ENCODE measurements at places on chromosomes 13 and 19. TPM values are rescaled to one million over a fixed set of nuclear protein-coding genes. Genes with fewer than 3 reads are reported as not detected.
A peak's percentile ranks its signal among the peaks of the same experiment; 100 is the strongest.

DNA sequence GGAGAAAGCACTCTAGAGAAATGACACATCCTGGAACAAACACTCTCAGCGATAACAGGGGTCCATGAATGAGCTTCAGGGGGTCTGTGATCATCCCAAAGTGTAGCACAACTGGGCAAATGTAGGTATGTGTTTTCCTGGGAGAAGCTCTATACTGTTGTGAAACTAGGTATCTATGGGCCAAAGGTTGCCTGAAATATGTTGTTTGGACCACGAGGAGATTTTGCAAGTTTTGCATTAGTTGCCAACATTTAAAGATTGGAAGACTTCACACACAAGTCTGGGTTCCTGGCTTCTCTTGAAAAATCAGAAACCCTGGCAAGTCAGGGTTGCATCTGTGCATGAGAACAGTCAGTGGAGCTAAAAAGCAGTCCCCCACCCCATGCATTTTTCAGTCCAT is 26.7 kb upstream of the POU2F2 start:
- no peak for DNase-seq

DNA sequence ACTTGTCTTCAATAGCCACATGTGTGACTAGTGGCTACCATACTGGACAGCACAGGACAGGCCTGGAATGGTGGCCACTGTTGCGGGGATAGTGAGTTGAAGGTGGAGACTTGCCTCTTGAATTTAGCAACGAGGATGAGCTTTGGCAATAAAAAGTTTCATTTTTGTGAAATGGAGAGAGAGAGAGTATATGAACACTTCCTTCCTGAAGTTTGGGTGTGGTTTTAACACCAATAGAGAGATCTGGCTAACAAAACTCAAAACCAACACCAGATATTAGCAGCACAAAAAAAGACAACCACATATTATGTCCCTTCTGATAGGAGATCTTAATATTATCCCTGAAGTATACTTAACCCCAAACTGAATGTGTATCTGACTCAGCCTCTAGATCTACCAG is 6.3 kb upstream of the LRFN3 start:
- no peak for DNase-seq

DNA sequence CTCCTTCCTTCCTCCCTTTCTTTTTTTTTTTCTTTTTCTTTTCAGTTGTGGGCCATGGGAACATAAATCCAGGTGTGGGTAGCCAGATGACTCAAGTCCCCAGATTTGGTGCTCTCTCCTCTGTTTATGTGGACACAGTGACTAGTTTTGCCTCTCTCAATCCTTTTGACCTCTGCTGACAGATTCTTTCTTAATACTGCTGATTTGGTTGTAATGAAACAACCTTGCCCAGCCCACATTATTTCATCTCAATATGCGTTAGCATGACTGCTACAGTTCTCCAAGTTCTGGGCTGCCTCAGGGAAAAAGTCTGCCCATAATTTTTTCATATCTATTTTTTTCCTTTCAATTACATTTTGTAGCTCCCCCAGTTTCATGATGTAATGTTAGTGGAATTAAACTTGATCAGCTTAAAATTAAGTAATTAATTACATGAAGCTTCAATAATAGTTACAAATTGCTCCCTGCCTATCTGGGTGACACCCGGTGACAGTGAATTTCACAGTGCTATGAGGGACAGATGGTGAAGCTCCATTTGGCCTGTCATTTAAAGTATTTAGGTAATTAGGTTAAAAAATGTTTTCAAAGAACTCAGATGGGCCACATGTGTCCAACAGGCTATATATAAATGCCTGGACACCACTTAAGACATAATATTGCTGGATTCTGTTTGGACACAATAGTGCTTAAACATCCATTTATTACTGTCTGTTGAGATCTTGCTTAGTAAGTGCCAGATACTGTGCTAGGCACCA is 118.8 kb upstream of the FRY start:
- no peak for DNase-seq

GRCh38 chr13:113034451-113035212 is 65.6 kb downstream of the MCF2L start:
- DNase-seq, result peak; percentile 93

GRCh38 chr13:44732503-44733098 is 156.5 kb upstream of the TSC22D1 start:
- peak; percentile 21 for DNase-seq

DNA sequence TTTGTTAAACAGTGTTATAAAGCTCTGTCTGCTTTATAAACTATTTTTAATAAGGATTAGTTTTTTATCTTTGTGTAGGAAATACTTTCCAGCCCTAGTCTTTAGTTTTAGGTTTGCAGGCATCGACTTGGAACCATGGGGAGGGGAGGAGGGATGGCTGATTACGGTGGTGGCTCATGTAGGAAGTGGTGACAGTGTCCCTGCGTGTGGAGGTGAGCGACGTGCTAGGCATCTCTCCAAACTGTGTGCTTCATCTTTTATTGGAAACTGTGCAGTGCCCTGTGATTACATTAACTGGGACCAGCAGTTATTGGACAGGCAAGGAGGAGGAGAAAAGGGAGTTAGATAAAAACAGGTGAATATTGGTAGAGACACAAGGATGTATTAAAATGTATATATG is 203.8 kb downstream of the ATP8A2 start:
- DNase-seq, result no peak

DNA sequence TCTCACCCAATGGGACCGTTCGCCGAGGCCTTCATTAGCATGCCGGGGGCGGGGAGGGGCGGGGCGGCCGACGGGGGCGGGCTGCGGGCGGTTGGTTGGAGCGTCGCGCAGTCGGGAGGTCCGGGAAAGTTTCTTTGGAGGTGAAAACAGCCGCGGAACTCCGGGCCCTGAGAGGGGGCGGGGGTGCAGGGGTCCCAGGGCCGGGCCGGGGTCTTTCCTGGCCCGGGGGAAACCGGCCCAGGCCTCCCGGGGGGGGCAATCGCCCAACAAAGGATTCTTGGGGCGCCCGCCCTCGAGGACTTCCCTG is at the start of gene HMG20B:
HMG20B (plus strand) TSS at position 90 of the 307 bp plus-strand sequence. CDS start 366 bp downstream, outside the sequence.
- DNase-seq, result no peak

- no peak for DNase-seq
Measured at GRCh38 chr13:112142401-112142930, 75.5 kb downstream of the SOX1 start.

GRCh38 chr13:52833296-52833875 is 15.1 kb downstream of the PCDH8 start:
- DNase-seq, result no peak

DNA sequence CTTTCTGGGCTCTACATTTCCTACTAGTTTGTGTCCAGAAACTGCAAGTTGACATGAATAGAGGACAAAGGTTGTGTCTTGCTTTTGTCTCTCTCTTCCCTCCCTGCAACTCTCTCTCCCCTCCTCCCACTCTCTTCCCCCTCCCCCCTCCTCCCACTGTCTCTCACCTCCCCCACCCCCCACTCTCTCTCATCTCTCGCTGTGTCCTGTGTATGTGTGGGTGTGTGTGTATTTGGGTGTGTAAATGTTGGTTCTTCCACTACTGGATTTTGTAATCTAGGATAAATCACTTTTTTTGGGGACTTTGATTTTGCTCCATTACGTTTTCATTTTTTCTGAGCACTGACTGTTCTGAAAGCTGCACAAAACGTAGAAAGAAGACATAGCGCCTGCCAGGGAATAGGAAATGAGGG is 48.4 kb downstream of the AKAP11 start:
- DNase-seq, result peak; percentile 36

DNA sequence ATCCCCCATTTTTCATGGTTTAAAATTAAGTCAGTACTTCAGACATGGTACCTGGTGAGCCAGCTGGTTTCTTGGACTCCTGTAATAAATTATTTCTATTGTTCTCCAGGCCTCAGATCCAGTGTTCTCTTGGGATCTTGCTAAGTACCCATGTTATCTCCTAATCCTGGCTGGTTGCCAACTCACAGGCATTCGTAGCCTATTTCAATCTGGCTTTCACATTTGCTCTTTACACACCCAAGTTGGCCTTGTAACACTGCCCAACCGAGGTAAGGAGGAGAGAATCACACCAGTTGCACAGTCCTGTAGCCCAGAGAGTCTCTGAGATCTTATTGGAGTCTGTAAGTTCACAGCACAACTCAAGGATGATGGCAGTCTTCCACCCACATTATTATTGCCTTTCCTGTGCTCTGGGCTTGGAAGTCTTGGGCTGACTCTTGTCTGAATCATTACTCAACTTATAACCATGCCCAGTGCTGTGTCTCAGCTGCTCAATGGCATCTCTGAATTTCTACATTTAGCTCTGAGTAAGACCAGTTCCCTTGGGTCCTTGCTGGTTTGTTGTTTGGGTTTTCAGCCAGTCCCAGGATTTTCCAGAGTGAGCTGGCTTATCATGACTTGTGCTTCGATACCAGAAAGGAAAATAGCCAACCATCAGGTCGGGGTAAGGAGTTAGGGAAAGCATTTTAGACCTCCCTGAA is 76.6 kb upstream of the KLF12 start:
- DNase-seq, result no peak

DNA sequence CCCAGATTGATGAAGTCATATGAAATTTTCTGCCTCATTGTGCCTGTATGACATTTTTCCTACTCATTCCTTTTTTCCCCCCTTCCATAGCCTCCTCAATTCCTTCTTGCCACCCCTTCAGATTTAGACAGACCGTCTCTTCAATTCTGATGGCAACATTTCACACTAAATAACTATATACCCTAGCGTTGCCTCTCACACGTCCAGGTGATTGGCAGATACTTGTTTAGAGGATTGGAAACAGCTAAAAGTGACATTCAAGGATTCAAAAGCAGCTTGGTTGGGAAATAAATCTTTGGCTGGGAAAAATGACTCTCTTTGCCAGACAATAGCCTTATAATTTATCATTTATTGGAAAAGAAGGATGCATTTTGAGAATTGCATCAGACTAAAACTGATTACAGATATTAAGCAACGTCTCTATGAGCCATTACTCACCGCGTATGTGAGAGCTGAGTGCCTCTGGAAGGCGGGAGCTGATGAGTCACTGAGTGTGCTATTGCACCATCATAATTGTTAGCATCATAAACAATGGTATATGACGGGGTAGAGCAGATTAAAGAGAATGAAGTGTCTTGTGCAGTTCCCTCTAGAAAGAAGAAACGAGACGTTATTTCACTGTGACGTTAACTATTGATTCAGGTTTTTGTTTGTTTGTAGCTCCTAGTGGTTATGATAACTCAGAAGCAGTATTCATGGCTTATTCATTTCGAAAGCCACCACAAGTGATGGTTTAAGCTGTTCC is 61.1 kb upstream of the FAM216B start:
- no peak for DNase-seq

GRCh38 chr13:24995225-24995804 is 100.6 kb upstream of the PABPC3 start:
- DNase-seq, result peak; percentile 82

DNA sequence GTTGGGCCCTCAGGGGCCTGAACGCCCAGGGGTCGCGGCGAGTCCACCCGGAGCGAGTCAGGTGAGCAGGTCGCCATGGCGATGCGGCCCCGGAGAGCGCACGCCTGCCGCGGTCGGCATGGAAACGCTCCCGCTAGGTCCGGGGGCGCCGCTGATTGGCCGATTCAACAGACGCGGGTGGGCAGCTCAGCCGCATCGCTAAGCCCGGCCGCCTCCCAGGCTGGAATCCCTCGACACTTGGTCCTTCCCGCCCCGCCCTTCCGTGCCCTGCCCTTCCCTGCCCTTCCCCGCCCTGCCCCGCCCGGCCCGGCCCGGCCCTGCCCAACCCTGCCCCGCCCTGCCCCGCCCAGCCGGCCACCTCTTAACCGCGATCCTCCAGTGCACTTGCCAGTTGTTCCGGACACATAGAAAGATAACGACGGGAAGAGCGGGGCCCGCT is at the start of gene CCNA1:
CCNA1 (plus strand) TSS at position 390 of the 439 bp plus-strand sequence. CDS start 562 bp downstream, outside the sequence.
- DNase-seq, result peak; percentile 93

DNA sequence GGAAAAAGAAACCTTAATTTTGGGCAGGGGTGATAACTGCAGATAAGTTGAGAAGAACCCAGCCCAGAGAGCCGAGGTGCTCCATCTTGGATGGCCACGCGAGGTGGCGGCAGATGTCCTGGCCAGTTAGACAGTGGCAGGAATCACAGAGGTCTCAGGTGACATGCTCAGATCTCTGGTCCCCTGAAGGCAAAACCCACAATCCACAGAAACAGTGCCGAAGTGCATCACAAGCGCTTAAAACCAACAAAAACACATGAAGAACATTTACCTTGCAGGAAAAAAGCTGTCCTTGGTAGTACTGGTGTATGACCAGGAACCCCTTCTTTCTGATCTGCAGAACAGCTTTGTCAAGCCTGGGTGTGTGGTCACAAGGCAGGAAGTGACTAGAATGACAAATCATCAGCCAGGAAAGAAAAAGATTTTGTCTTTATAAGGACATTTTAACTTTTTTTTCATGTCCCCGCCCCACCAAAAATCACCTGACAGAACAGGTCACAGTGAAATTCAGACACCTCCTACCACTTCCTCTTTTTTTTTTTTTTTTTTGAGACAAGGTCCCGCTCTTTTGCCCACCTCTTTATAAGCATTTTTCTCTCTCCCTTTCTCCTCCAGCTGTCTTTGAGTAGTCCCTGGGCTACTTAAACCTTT is at the start of gene LCP1:
LCP1 (minus strand) TSS at position 338 of the 651 bp plus-strand sequence. CDS start 22,515 bp downstream, outside the sequence.
- no peak for DNase-seq

DNA sequence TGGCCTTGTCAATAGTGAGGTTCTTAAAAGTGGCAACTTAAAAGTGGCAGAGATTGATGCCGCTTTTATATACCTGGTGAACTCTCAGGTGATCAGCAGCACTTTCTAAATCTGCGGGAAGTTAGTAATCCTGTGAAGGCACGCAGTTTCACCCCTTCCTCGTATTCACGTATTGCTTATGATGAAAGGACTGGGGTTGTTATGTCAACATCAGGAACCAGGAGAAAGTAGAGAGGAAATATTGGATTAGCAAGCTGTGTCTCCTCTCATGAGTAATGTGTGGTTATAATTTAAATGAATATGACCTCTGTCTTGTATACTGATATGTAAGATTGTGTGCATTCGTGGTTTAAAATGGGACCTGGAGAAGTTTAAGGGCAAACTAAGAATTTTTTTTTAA is 544.6 kb downstream of the SLITRK6 start:
- DNase-seq, result no peak

DNA sequence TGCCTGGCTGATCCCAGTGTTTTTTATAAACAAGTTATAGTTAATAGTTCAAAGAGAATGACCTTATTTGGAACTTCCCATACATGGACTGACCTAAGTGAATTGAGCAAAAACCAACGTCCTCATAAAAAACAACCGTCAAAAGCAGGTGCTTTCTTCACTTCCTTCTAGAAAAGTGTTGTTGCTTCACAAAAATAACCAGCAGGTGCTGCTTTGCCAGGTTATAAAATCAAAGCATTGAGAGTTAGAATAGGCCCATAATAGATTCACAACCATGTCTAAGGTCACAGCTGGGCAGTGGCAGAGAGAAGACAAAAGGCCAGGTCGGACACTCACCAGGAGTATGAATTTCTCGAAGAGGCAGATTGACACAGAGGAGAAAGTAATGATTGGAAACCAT is 9.5 kb downstream of the RUBCNL start:
- DNase-seq, result no peak

- peak; percentile 63 for DNase-seq
Measured at GRCh38 chr19:35908973-35909683, 1.0 kb upstream of the TYROBP start.

GRCh38 chr19:47444388-47444821 is 25.1 kb upstream of the MEIS3 start:
- peak; percentile 89 for DNase-seq

KIR2DL3 gene
- not detected for total RNA-seq

NKG7 gene
- not detected for total RNA-seq

C19orf38 gene
- 0.59 TPM for total RNA-seq

C13orf42 gene
- 5.9 TPM for total RNA-seq

CALM3 gene
- 202 TPM for total RNA-seq

CDX2 gene
- total RNA-seq, result 0.04 TPM

SPIB gene
- 8.8 TPM for total RNA-seq

AMER2 gene
- total RNA-seq, result 0.17 TPM

MAST1 gene
- total RNA-seq, result 5.5 TPM

ZNF829 gene
- total RNA-seq, result not detected

AMH gene
- 10.5 TPM for total RNA-seq

IZUMO1 gene
- total RNA-seq, result 0.18 TPM

INSL3 gene
- 0.33 TPM for total RNA-seq

ZNF222 gene
- total RNA-seq, result 4.3 TPM
